Esophagus squamous epithelium (tissue), 5 donors: ENCODE measurements at places on chromosomes 4 and X.

- H3K27me3 ChIP-seq = no peaks in the 10 kb centered on the region
- no peak for DNase-seq
- H3K4me1 ChIP-seq = no peaks in the 10 kb centered on the region
Measured at GRCh38 chr4:13750594-13750993, 123.1 kb upstream of the BOD1L1 start.

DNA sequence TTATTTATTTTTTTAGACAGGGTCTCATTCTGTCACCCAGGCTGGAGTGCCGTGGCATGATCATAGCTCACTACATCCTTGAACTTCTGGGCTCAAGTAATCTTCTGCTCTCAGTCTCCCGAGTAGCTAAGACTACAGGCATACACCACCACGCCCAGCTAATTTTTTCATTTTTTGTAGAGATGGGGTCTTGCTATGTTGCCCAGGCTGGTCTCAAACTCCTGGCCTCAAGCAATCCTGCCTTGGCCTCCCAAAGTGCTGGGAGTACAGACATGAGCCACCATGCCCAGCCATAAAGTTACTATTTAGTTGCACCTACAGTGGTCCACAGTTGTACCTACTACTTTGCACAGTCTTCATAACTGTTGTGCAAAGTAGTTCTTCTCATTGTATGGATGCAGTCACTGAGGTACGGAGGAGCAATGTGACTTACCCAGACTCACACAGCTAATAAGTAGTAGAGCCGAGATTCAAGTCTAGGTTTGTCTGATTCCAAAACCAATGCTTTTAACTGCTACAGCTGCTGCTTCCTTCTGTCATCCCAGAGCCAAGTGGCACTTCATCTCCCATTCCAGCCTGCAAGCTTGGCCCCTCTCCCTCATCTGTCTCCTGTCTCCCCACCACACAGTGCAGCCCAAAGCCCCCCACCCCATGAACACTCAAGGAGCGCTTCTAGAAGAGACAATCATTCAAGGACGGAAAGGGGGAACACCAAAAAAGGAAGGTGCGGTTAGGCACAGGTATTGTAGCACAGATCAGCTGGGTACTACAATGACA, 24.0 kb upstream of the IQSEC2 start:
- no peak overlapping the region for H3K4me3 ChIP-seq
- H3K27ac ChIP-seq = no peak overlapping the region
- DNase-seq = no peak
- no peaks in the 10 kb centered on the region for H3K4me1 ChIP-seq
- no peaks in the 10 kb centered on the region for H3K27me3 ChIP-seq

GRCh38 chr4:60656171-60656570, 544.0 kb upstream of the ADGRL3 start:
- H3K4me1 ChIP-seq = no peaks in the 10 kb centered on the region
- DNase-seq = no peak
- no peak overlapping the region for H3K4me3 ChIP-seq
- no peaks in the 10 kb centered on the region for H3K27me3 ChIP-seq

DNA sequence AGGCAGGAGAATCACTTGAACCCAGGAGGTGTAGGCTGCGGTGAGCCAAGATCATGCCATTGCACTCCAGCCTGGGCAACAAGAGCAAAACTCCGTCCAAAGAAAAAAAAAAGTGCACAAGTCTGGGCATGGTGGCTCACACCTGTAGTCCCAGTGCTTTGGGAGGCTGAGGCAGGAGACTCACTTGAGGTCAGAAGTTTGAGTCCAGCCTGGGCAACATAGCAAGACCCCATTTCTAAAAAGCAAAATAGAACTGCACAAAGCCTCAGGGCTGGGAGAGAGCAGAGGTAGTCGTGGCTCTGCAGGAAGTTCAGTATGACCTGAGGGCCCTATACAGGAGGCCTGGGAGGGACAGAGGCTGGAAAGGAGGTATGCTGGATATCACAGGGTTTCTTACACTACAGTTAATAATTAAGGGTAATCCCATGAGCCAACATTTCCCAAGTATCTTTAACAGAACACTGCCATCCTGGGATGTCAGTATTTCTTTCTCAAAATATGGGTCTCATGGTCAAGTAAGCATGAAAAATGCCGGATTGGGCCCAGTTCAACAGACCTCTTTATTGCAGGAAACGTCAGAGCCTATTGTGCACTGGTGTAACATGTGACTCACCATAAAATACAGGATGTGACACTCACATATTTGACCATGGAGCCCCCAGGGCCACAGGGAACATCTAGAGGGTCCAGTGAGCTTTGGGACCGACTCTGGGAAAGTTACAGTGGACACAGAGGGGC, 37.8 kb downstream of the ACSL1 start:
- H3K4me1 ChIP-seq = peaks cover 8% of the 10 kb centered on the region
- no peaks in the 10 kb centered on the region for H3K27me3 ChIP-seq
- peaks cover under 1% of the 10 kb centered on the region for H3K36me3 ChIP-seq
- DNase-seq = no peak
